ENCODE measurements at places on chromosomes 6 and 20.

DNA sequence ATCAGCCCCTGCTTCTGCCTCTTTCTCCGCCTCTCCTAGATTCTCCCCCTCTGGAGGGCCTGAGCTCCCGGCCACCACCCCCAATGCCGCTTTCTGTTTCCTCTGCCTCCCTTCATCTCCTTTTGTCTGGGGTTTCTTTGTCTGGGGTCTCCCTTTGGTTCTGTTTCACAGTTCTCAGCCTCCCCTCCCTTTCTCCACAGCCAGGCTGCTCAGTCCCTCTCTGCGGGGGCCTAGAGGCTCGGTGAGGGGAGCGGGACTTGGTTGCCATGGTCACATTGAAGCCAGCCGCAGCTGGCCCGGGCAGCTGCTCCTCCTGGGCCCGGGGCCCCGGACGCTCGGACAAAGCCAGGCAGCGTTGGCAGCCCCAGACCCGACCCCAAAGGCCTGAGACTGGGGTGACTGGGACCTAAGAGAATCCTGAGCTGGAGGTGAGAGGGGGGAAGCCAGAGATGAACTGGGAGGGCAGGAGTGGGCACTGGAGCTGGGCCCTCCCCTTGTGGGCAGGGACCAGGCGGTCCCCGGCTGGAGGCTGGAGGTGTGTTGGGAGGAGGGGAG is 3.5 kb upstream of the DDR1 start:
- H3K4me3 ChIP-seq, result no peak overlapping the region
- no peaks in the 10 kb centered on the region for H3K27me3 ChIP-seq
- H3K4me1 ChIP-seq, result peaks cover 52% of the 10 kb centered on the region
- H3K36me3 ChIP-seq, result no peaks in the 10 kb centered on the region
- no peak for DNase-seq

DNA sequence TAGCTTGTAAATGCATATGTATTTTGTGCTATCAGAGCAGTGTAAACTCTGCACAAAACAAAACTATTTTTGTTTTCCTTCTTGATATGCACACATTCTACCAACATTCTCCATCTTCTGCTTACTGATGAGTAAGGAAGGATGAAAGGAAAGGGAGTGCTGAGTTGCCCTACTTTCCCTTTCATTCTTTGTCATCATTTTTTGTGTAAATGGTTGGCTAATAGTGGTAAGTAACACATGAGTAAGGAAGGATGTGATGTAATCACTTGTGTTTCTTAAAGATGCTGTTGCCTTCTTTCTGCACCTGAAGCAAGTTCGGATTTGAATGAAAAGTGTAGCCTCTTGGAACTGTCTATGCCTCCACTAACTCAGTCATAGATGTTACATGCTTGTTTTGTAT is 4.6 kb upstream of the REV3L start:
- no peaks in the 10 kb centered on the region for H3K27me3 ChIP-seq
- no peak overlapping the region for H3K4me3 ChIP-seq
- H3K36me3 ChIP-seq, result no peaks in the 10 kb centered on the region
- peaks cover 16% of the 10 kb centered on the region for H3K4me1 ChIP-seq

DNA sequence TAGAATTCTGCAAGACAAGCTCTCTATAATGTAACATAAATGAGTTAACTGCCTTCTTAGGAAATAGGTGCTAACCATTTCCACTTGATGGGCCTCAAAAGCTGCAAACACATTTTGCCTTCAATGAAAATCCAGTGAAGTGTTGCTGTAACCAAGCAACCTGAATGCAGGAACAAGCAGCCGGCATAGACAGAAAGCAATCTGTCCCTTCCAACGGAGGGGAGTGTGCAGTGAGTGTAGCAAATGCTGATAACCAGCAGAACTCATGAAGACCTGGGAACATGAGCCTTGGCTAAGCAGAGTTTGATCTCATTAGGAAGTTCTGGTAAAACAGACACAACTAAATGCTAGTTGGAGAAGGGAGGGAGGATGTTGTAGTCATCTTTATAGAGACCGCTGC is 697.8 kb downstream of the KIF16B start:
- no peak overlapping the region for H3K27ac ChIP-seq
- H3K4me3 ChIP-seq, result no peak overlapping the region
- H3K4me1 ChIP-seq, result no peaks in the 10 kb centered on the region
- no peak for DNase-seq

GRCh38 chr6:128657181-128657580 is 136.8 kb upstream of the PTPRK start:
- H3K4me3 ChIP-seq, result no peak overlapping the region
- DNase-seq, result no peak
- H3K27me3 ChIP-seq, result no peaks in the 10 kb centered on the region
- no peaks in the 10 kb centered on the region for H3K4me1 ChIP-seq
- H3K36me3 ChIP-seq, result no peaks in the 10 kb centered on the region

DNA sequence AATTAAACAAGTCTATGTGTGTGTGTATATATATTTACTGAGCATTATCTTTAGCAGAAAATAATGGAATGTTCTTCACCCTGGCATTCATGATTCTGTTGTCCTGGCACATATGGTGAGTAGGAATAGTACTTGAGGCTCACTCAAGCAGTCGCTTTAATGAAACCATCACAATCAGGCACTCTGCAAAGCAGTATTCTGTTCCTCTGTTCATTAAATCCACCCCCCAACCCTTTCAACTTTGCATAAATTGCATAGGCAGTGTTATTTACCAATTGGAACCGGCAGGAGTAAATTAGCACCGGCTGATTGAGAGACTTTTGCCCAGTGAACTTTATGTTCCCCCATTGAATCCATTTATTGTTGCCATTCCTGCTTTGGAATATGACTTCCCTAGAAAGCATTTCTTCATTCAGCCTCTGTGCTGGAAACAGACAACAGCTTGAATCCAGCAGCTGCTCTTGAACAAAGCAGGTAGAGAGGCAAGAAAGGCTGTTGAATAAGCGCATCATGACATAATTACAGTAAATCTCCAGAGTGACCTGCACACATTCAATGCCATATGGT is 268.0 kb upstream of the RNF217 start:
- H3K4me1 ChIP-seq, result no peaks in the 10 kb centered on the region
- H3K36me3 ChIP-seq, result no peaks in the 10 kb centered on the region
- H3K4me3 ChIP-seq, result no peak overlapping the region
- DNase-seq, result no peak

DNA sequence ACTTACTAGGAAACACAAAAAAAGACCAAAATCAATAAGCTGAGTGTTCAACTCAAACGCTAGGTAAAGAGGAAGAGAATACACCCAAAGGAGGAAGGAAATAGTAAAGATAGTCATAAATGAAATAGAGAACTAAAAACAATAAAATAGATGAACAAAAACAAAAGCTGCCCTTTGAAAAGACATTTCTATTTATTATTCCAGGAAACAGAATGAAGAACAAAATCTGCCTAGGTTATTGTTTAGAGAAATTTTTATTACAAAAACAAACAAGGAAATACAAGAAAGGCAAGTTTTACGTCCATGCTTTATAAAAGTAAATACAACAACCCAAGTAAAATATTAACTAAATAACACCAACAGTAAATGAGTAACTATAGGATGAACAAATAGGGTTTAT is 20.1 kb downstream of the HLA-DMB start:
- no peak overlapping the region for H3K27ac ChIP-seq
- DNase-seq, result no peak
- no peak overlapping the region for H3K4me3 ChIP-seq
- H3K36me3 ChIP-seq, result no peaks in the 10 kb centered on the region
- H3K4me1 ChIP-seq, result no peaks in the 10 kb centered on the region
- H3K27me3 ChIP-seq, result no peaks in the 10 kb centered on the region

GRCh38 chr6:134546962-134547645 is 229.2 kb upstream of the SGK1 start:
- H3K4me3 ChIP-seq, result no peak overlapping the region
- H3K36me3 ChIP-seq, result no peaks in the 10 kb centered on the region
- no peaks in the 10 kb centered on the region for H3K27me3 ChIP-seq

GRCh38 chr6:42359021-42359420 is 92.7 kb downstream of the TRERF1 start:
- H3K36me3 ChIP-seq, result peaks cover 37% of the 10 kb centered on the region
- no peak overlapping the region for H3K4me3 ChIP-seq
- H3K4me1 ChIP-seq, result peaks cover 34% of the 10 kb centered on the region
- H3K27me3 ChIP-seq, result no peaks in the 10 kb centered on the region
- DNase-seq, result no peak
- no peak overlapping the region for H3K27ac ChIP-seq

GRCh38 chr6:128519132-128519930 is 1.1 kb downstream of the PTPRK start:
- H3K4me3 ChIP-seq, result peak overlapping the region; percentile 49
- peaks cover 4% of the 10 kb centered on the region for H3K4me1 ChIP-seq
- no peaks in the 10 kb centered on the region for H3K27me3 ChIP-seq

- DNase-seq, result no peak
- H3K27me3 ChIP-seq, result no peaks in the 10 kb centered on the region
- peak overlapping the region; percentile 89 for H3K27ac ChIP-seq
- peaks cover 62% of the 10 kb centered on the region for H3K4me1 ChIP-seq
Measured at GRCh38 chr6:109484122-109484521, 1.1 kb upstream of the ZBTB24 start.

DNA sequence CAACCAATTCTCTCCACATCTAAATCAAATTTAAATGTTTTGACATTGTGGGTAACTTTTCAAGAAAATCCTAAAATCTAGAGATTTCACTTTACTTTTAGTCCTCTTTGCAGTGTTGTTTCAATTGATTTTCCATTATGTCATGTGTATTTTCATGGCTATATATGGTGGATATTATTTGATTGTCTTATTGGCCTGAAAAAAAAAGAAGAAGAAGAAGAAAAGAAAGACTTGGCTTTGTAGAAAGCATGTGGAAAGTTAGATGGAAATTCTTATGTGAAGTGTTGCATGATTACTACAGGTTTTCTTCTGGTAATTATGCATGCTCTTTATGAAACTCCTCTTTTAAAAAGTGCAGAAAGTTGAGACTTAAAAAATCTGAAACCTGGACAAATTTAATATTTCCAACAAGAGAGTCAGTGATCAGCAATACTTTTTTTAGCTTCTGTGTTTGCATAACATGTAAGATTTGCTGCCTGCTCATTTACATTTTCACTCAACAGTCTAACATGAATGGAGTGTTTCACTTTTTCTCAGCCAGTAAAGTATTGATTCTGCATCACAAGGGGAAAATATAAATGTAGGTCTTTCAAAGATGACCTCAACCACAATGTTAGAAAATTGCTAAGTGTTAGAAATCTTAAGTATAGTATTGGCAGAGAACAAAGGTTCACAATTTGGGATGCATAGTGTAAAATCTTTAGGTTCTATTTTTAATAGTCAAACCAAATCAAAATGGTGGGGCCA is 438.7 kb downstream of the BCKDHB start:
- no peak for DNase-seq
- no peak overlapping the region for H3K4me3 ChIP-seq
- H3K4me1 ChIP-seq, result peaks cover 9% of the 10 kb centered on the region
- H3K27me3 ChIP-seq, result no peaks in the 10 kb centered on the region

DNA sequence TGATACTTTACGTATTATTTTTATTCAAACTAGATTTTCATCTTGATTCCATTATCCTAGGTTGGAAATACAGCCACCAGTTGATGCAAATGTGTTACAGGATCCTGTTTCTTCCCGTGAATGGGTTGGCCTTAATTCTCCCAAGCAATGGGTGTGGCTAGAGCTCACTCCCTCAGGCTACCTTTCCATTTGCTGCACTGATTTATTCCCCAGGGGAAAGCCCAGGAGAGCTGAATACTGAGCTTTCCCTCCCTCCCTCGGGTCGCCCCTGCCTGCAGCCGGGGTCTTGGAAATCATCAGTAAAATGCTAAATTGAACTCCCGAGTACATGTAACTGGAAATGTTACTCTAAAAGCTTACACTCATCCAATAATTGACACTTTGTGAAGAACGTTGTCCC is 9.9 kb downstream of the SMOC2 start:
- H3K4me3 ChIP-seq, result no peak overlapping the region
- no peaks in the 10 kb centered on the region for H3K36me3 ChIP-seq
- peaks cover 27% of the 10 kb centered on the region for H3K27me3 ChIP-seq
- no peaks in the 10 kb centered on the region for H3K4me1 ChIP-seq
- DNase-seq, result no peak

DNA sequence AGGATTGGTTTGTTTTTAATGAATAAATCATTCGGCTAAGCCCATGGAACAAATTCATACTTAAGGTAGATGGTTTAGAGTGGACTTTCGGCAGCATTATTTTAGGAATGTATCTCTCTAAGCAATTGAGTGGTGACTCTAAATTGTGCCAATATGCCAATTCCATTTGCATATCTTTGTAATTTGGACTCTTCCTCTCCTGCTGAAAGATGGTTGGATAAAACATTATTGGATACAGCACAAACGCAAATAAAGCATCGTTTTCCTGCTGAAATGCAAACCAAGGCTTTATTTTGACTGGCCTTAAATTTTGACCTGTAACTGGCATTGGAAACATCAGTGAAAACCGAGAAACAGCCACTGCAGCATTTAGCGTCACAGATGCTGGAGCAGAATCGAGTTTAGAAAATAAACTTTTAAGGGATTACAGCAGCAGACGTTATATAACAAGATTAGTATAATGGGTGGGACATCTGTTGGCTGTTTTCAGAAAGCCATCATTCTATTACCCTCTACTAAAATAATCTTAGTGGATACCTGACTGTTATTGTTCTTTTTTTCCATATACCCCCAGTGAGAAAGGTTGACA is 726.0 kb downstream of the KIF16B start:
- H3K27ac ChIP-seq, result no peak overlapping the region
- H3K4me3 ChIP-seq, result no peak overlapping the region
- H3K36me3 ChIP-seq, result no peaks in the 10 kb centered on the region
- no peaks in the 10 kb centered on the region for H3K4me1 ChIP-seq

All from esophagus squamous epithelium (tissue), 5 donors.